ENCODE measurements at places on chromosomes 6 and 20.
A peak's percentile ranks its signal among the peaks of the same experiment; 100 is the strongest.

- DNase-seq = no peak
These were observed 24.9 kb downstream of the COL21A1 start for GRCh38 chr6:56222499-56222898.

DNA sequence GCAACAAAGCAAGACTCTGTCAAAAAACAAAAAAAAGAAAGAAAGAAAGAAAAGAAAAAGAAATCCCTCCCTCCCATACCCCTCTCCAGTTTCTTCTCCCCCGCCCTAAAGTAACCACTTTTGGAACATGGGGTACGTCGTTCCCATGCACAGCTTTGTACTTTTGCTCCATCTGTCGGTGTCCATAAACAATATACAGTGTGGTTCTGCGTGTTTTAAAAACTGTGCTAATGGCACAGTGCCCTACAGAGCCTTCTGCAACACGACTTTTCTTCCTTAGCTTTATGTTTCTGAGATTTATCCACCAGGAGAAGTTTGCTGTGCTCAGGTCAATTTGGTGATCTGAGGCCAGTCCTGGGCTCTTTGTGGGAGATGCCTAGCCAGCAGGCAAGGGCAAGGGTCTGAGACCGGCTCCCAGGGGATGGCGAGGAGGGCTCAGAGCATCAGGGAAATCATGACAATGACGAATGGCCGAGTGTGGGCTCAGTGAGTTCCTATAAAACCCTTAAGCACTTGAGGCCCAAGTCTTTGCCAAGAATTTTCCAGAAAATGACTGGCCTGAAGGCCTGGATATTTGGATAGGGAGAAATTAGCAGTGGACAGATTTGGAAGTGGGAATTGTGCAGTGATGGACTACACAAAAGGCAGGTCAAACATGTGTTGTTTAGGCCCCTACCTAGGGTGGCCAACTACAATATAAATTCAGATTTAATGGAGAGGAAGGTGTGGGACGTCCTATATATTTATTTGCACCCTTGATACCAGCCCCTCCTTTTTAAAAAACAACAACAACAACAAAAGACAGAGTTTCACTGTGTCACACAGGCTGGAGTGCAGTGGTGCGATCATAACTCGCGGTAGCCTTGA lies 1.9 kb upstream of the BCAS4 start:
- no peak for DNase-seq

DNA sequence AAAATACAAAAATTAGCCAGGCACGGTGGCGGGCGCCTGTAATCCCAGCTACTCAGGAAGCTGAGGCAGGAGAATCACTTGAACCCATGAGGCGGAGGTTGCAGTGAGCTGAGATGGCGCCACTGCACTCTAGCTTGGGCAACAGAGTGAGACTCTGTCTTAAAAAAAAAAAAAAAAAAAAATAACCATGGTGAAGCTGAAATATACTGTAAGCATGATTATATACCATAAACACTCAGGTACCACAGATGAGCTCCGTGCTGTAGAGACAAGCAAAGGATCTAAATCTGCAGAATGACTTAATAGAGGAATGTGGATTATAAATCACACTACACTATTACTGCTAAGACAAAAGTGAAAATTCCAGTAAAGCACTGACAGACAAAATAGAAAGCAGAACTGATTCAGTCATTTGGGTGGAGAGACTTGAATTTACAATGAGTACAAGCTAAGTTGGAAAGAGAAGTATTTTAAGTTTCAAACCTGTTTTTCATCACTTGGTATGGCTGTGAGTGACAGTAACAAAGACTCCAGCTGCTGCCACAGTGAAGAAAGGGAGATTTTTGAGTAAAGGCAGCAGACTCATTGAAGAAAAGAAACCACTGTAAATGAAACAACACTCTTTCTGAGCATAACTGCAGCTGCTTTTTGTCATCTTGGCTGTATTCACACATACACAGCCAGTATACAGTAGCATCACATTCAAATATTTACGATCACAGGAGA lies 322.1 kb downstream of the RNGTT start:
- DNase-seq = no peak

DNA sequence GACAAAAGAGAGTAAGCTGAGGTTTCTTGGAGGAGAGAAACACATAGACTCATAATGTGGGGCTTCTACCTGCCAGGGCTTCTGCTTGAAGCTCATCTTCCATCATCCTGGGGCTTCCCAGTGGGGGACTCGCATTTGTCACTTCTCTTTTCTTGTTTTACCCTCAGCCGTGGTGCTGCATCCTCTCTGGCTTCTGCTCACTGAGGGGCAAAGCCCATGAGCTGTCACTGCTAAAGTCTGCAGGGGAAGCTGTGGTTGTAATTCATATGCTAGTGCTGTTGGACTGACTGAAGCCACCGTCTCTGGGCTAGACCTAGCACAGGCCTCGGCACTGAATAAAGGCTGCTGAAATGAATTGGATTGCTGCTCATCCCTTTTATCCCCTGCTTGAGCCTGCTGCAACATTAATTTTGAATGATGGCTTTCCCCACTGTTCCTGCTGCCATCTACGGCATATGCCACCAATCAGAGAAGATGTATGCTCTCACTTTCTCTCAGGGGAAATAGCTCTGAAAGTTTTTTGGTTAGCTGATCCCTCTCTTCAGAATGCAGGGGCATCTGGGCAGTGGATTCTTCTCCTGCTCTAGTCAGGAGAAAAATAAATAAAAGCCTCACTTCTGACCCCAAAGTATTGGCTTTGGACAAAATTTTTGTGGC lies 568.4 kb upstream of the MAP3K7 start:
- no peak for DNase-seq

- peak; percentile 66 for DNase-seq
These were observed 519.4 kb upstream of the JAG1 start for GRCh38 chr20:11193241-11193640.

GRCh38 chr6:161594412-161594811 lies 320.6 kb upstream of the AGPAT4 start:
- DNase-seq = no peak

- no peak for DNase-seq
These were observed 3.0 kb downstream of the SPINT4 start for GRCh38 chr20:45725134-45725533.

DNA sequence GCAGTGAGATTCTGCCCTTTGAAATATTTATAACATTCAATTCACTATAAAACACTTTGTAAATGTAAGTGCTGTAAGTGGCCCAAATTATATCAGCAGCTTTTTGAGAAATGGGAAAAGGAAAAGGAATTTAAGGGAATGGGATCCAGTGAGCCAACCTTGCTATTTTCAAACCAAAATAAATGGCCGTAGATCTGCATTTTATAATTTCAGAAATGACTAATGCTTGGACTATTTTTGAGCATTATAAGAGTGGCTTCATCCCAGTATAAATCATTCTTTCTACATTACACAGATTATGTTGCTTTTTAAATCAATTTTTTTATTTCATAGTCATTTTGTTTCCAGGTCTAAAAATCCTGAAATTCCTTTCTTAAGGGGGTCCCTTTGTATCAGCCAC lies 49.2 kb downstream of the ANKRD6 start:
- DNase-seq = no peak

DNA sequence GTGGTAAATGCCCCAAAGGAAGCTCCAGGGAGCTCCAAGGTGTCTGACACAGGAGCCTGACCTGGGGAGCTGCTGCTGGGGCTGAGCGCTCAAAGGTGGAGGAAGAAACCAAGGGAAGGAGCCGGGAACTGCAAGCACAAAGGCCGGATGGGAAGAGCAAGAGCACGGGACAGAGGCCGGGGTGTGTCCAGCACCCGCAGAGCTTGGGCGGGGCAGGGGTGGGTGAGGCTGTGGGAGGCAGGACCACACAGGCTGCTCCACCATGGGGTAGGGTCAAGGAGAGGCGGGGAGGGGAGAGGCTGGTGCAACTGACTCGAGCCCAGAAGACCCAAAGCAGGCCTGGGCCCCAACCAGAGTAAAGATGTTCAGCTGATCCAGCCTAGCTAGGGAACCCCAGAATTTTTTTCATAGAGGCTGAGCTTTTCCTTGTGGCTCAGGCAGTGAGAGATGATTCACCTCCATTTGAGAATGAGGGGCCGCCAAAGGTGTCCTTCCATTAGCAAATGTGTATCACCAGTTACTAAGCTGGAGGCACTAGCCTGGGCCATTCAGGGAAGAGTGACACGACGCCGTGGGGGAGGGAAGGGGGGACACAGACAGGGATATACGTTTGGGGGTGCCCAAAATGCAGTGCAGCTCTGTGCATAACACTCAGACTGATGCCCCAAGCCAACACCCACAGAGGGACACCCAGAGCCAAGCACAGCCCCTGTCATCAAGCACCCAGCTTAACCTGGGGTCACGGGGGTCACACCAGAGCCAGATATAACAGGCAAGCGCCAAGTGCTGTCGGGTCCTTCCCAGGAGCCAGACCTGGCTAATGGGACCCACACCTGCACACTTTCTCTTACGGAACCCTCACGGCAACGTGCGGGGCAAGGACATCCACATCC lies 21.3 kb upstream of the TLDC2 start:
- DNase-seq = no peak

- no peak for DNase-seq
These were observed 273.0 kb upstream of the PREP start for GRCh38 chr6:105675715-105676397.

GRCh38 chr20:19872001-19872400 lies 113.9 kb downstream of the RIN2 start:
- DNase-seq = no peak

- no peak for DNase-seq
These were observed 52.7 kb downstream of the TOP1 start for GRCh38 chr20:41081276-41081814.

DNA sequence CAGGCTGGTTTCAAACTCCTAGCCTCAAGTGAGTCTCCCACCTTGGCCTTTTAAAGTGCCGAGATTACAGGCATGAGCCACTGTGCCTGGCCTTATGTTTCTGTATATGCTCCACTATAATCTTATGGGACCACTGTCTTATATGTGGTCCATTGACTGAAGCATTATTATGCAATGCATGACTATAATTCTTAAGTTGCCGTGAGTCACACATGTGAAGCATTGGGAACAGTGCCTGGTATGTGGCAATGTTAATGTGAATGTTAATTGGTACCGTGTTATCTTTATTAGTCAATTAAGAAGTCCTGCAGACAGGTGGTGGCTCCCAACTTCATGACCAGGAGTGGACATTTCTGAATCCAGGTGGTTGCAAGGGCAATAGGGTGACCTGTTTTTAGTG lies 14.7 kb upstream of the ASXL1 start:
- no peak for DNase-seq

GRCh38 chr6:7721649-7722048 lies 4.2 kb upstream of the BMP6 start:
- DNase-seq = peak; percentile 61

GRCh38 chr6:122264557-122264956 lies 134.9 kb upstream of the HSF2 start:
- no peak for DNase-seq

- DNase-seq = peak; percentile 52
These were observed 754 bp downstream of the HDDC2 start for GRCh38 chr6:125300992-125301434.

DNA sequence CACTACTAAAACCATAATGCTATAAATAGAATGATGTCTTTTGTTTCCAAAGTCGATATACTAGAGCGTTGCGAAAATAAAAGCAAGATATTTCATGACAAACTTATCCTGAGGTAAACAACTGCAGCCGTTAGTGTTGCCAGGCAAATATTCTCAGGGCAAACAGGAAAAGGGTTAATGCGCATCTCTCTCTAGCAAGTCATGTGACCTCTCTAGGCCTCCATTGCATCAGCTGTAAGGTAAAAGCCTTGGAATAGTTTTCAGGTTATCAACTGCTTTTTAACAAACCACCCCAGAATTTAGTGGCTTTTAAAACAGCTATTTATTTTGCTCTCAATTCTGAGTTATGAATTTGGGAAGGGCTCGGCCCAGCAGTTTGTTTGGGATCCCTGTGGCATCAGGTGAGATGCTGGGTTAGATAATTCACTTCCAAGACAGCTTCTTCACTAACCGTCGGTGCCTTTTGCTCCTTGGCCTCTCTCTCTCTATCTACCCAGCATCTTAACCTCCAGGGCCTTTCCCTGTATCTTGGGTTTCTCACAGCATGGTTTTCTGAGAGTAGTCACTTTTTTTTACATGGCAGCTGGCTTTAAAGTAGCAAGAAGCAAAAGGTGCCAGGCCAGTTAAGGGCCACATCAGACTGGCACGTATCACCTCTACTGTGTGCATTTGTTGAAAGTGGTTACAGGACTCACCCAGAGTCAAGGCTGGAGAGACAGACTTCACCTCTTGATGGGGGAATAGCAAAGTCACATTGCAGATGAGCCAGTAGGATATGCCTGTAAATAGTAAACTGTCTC lies 39.2 kb upstream of the LTV1 start:
- DNase-seq = no peak

DNA sequence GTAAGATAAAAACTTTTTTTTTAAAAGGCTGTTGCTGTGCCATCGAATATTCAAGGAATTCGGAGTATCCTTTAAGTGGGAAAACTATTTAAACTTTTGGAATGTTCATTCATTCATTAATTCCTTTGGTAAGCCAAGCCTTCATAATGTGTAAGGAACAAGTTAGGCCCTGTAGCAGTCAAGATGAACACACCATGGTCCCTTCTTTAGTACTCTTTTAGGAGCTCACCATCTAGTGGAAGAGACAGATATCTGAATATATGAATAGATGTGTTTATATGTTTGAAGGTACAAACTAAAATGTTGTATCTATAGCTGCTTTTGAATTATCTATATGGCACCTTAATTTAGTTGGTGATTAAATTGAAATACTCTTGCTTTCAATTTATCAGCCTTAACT lies 5.8 kb downstream of the SPO11 start:
- DNase-seq = no peak

GRCh38 chr20:8449123-8449522 lies 317.1 kb downstream of the PLCB1 start:
- DNase-seq = no peak

- DNase-seq = no peak
These were observed 7.9 kb downstream of the MAP3K4 start for GRCh38 chr6:160999516-160999915.

GRCh38 chr20:45016089-45016671 lies 49.9 kb downstream of the STK4 start:
- no peak for DNase-seq

GRCh38 chr20:53735536-53736050 lies 142.0 kb upstream of the ZNF217 start:
- DNase-seq = peak; percentile 47

DNA sequence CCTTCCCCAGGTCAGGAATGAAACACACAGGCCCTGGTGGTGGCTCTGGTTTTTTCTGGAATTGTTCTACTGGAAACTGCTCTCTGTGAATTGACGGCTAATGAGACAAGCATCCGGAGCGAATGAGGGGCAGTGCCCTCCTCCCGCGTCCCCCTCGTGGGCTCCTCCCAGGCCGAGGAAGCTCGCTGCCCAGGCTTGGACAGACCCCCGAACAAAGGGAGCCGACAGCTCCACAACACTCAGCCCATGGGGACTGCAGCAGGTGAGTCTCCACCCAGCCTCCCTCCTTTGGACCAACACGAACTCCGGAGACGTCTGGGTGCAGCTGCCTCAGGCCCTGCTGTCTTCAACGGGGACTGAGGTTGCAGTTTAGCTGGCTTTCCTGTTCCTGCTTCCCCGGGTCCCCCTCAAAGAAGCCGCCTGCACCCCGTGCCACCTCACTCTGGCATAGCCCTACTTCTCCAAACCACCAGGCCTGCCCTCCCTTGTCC lies 31.3 kb upstream of the AFDN start:
- DNase-seq = no peak

- DNase-seq = peak; percentile 44
These were observed 1.6 kb upstream of the KIF16B start for GRCh38 chr20:16574656-16575355.

GRCh38 chr20:19336631-19337030 lies 124.2 kb downstream of the SLC24A3 start:
- DNase-seq = peak; percentile 15
